ENCODE measurements at places on chromosomes 5 and 9.

DNA sequence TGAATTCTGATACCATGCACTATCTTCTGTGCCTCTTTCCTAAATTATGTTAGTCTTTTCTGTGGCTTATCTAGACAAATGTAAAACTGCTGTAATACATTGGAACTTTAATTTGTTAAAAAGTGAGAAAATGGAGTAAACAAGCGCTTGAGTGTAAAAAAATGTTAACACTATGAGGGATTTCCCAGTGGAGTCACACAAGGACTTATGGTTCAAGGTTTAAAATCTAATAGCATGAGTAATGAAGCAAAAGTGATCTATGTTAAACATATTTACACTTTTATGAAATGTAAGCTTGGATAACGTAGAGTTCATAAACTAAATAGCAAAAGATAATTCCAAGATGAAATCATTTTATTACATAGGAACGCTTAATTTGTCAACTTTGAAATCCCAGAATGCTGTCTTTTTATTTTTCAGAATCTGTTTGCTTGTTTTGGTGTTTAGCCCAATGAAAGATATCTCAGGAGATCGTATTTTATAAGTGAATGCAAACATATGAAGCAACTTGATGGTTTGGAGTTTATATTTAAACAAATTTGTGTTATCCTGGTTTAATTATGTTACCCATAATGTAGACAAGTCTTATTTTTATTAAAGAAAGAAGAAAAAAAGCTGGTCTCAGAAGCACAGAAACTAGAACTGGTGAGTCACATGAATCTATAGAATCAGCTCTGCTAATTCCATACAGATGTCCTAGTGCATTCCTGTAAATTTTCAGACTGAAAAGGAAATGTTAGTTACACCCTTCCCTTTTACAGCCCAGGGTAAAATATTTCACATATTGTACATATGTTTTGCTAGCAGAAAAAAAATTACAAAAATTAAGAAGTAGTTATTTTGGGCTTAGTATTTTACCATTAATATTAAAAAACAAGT, 34.2 kb upstream of the FBN2 start:
- no peak overlapping the region for H3K27ac ChIP-seq
- H3K4me1 ChIP-seq: no peaks in the 10 kb centered on the region
- no peak for DNase-seq

DNA sequence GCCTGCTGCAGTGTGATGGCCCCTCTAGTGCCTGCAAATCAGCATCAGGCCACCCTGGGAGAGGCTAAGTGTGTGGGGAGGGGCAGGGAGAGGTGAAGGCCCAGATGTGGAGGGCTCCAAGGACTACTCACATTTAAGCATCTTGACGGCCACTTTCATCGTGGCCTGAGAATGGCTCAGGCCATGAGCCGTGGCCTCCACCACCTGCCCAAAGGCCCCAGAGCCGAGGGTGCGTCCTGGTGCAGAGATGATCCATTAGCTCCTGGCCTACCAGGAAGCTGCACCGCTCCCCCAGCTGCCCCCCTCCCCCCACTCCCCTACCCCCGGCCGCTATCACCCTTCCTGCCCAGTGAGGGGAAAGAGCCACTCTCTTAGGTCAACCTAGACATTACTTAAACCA, 31.0 kb downstream of the PDGFRB start:
- no peaks in the 10 kb centered on the region for H3K27me3 ChIP-seq
- no peaks in the 10 kb centered on the region for H3K4me1 ChIP-seq
- H3K36me3 ChIP-seq: peaks cover 3% of the 10 kb centered on the region
- no peak overlapping the region for H3K4me3 ChIP-seq
- DNase-seq: no peak
- H3K27ac ChIP-seq: peak overlapping the region; percentile 15

DNA sequence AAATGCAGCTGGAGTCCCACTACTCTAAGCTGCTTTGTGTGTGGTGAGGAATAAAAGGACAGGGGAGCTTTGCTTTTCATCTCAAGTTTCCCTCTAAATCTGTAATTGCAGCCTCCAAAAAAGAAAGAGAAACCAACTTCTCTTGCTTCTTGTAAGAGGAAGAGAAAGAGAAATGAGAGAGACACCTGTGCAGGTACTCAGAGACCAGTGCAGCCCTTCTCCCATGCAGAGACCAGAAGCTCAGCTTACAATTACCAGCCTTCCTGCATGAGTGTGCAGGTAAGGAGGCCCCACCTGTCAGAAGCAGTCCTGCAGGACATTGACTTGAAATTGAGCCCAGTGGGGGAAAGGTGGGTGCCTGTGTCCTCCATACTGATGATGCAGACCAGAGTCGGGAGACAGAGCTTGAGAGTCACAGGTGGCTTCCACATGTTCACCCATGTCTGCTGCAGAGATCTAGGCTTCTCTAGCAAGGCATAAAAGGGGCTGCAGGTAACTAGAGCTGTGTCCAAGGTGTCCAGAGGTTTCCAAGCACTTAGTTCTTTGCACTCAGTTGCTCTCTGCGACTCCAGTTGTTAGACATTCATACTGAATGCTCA, 15.3 kb upstream of the MED10 start:
- H3K4me1 ChIP-seq: no peaks in the 10 kb centered on the region
- H3K27me3 ChIP-seq: peaks cover 67% of the 10 kb centered on the region
- peak overlapping the region; percentile 29 for H3K27ac ChIP-seq
- no peak for DNase-seq
- H3K4me3 ChIP-seq: no peak overlapping the region
- H3K36me3 ChIP-seq: no peaks in the 10 kb centered on the region

- H3K27ac ChIP-seq: no peak overlapping the region
- H3K4me3 ChIP-seq: no peak overlapping the region
- no peak for DNase-seq
- H3K27me3 ChIP-seq: no peaks in the 10 kb centered on the region
Observed at GRCh38 chr5:16160706-16161105, 18.9 kb downstream of the MARCHF11 start.

- no peak for DNase-seq
- no peak overlapping the region for H3K4me3 ChIP-seq
- H3K36me3 ChIP-seq: no peaks in the 10 kb centered on the region
- H3K27ac ChIP-seq: no peak overlapping the region
Observed at GRCh38 chr5:53360811-53361210, 119.6 kb upstream of the FST start.

DNA sequence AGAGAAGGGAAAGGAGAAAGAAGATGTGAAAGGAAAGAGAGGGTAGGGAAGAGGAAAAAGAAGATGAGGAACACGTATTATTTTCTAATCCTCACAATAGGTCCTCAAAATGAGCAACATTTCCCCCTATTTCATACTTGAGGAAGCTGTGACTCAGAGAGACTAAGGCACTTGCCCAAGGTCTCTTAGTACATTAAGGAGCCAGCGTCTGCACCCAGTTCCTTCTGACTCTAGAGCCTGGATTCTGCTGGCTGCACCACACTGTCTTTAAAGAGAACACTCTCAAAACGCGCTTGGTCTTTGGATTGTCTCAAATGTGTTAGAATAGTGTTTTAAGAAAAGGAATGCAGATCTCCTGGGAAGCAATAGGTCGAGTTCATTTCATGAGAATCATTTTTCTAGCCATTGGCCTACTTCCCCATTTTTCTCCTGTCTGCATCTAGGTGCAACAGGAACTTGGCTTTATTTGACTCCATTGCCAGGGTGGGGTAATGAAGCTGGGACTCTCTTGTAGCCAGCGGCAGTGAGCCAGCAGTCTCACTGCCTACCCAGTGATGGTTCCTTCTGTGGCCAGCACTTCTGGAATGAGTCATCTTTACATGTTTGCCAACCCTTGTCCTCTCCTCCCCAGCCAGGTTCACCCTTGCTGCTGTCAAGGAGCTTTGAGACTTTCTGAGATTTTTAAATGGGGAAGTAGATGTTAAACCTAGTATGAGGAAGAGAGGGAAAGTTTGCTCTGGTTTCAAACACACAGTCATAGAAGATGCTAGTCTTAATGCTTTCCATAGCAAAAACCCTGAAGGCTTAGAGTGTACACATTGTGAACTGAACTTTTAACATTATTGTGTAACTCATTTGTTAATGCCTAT, 82.7 kb downstream of the DOCK8 start:
- H3K4me1 ChIP-seq: peaks cover 42% of the 10 kb centered on the region
- H3K36me3 ChIP-seq: peaks cover 80% of the 10 kb centered on the region
- peak overlapping the region; percentile 87 for H3K27ac ChIP-seq
- DNase-seq: no peak
- H3K4me3 ChIP-seq: no peak overlapping the region

DNA sequence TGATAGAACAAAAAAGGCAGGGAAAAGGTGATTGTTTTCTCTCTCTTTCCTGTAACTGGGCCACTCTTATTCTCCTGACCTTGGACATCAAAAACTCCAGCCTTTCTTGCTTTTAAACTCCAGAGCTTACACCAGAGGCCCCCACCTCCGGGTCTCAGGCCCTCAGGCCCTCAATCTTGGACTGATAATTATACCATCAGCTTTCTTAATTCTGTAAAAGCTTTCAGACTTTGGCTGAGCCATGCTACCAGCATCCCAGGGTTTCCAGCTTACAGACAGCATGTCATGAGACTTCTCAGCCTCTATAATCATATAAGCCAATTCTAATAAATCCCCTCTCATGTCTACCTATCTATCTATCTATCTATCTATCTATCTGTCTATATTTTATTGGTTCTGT, 137.7 kb downstream of the SNX18 start:
- peaks cover 4% of the 10 kb centered on the region for H3K4me1 ChIP-seq
- peak overlapping the region; percentile 66 for H3K27ac ChIP-seq
- DNase-seq: no peak

GRCh38 chr9:19101203-19101602, 1.5 kb downstream of the HAUS6 start:
- H3K4me1 ChIP-seq: peaks cover 34% of the 10 kb centered on the region
- no peaks in the 10 kb centered on the region for H3K27me3 ChIP-seq
- peak overlapping the region; percentile 95 for H3K4me3 ChIP-seq
- H3K27ac ChIP-seq: peak overlapping the region; percentile 96
- no peak for DNase-seq
- peaks cover 11% of the 10 kb centered on the region for H3K36me3 ChIP-seq

GRCh38 chr9:4301971-4302427, 2.1 kb upstream of the GLIS3 start:
- H3K27me3 ChIP-seq: peaks cover 41% of the 10 kb centered on the region
- H3K36me3 ChIP-seq: peaks cover 12% of the 10 kb centered on the region
- DNase-seq: no peak
- no peak overlapping the region for H3K27ac ChIP-seq
- H3K4me3 ChIP-seq: no peak overlapping the region

DNA sequence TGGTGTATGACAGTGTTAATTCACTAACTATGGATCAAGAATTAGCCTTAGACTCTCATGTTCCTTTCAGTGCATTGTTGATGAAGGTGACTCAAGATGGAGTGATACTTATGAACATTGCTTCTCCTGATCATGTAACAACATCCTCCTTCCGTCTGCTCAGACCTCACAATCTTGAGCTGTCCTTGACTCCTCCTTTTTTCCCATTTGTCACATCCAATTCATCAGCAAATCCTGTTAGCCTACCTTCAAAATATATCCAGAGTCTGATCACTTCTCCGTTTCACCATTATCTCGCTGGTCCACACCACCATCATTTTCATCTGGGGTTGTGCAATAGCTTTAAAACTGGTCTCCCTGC, 9.2 kb upstream of the SEMA6A start:
- H3K4me1 ChIP-seq: no peaks in the 10 kb centered on the region
- H3K36me3 ChIP-seq: no peaks in the 10 kb centered on the region
- H3K4me3 ChIP-seq: no peak overlapping the region
- DNase-seq: no peak
- peaks cover 34% of the 10 kb centered on the region for H3K27me3 ChIP-seq

Data from effector memory CD8-positive, alpha-beta T cell (primary cell).